ENCODE measurements at places on chromosomes 12 and 14. TPM values are rescaled to one million over a fixed set of nuclear protein-coding genes. Genes with fewer than 3 reads are reported as not detected.

PRH2 gene
- total RNA-seq, result not detected

VDR gene
- total RNA-seq, result 3.9 TPM

CELA1 gene
- total RNA-seq, result not detected

TCL1B gene
- not detected for total RNA-seq

TBX3 gene
- total RNA-seq, result 21.5 TPM

NGB gene
- total RNA-seq, result not detected

NTN4 gene
- 59.8 TPM for total RNA-seq

NID2 gene
- total RNA-seq, result 15.1 TPM

TEDC1 gene
- 48.6 TPM for total RNA-seq

CD27 gene
- total RNA-seq, result not detected

EPS8 gene
- 31.0 TPM for total RNA-seq

OTOGL gene
- 0.04 TPM for total RNA-seq

TAS2R30 gene
- not detected for total RNA-seq

INSM2 gene
- total RNA-seq, result 0.06 TPM

GLIPR1L1 gene
- total RNA-seq, result not detected

PTPN21 gene
- 9.7 TPM for total RNA-seq

ANAPC5 gene
- 97.1 TPM for total RNA-seq

KRT71 gene
- total RNA-seq, result not detected

FOXG1 gene
- 0.08 TPM for total RNA-seq

STYK1 gene
- total RNA-seq, result 0.28 TPM

OR10A7 gene
- total RNA-seq, result not detected

GALNT16 gene
- total RNA-seq, result 3.6 TPM

VPS33A gene
- 21.2 TPM for total RNA-seq

SERPINA10 gene
- total RNA-seq, result 0.06 TPM

IAPP gene
- total RNA-seq, result not detected

SGPP1 gene
- 13.9 TPM for total RNA-seq

ADAMTS20 gene
- not detected for total RNA-seq

HOXC11 gene
- total RNA-seq, result 0.36 TPM

C2CD5 gene
- total RNA-seq, result 13.5 TPM

PITPNM2 gene
- total RNA-seq, result 12.5 TPM

NTF3 gene
- total RNA-seq, result not detected

OR6C2 gene
- total RNA-seq, result not detected

HAL gene
- 0.10 TPM for total RNA-seq

OTX2 gene
- not detected for total RNA-seq

TMEM179 gene
- 0.10 TPM for total RNA-seq

MSI1 gene
- 1.3 TPM for total RNA-seq

TUNAR gene
- total RNA-seq, result not detected

TMEM229B gene
- total RNA-seq, result 0.24 TPM

OR11G2 gene
- not detected for total RNA-seq

MNAT1 gene
- 43.4 TPM for total RNA-seq

TAS2R9 gene
- not detected for total RNA-seq

OASL gene
- total RNA-seq, result 3.5 TPM

TPH2 gene
- total RNA-seq, result not detected

TBX5 gene
- not detected for total RNA-seq

GNB3 gene
- 1.9 TPM for total RNA-seq

KRT77 gene
- total RNA-seq, result not detected

PLEKHG7 gene
- total RNA-seq, result not detected

TTC9 gene
- total RNA-seq, result 1.7 TPM

CCDC175 gene
- total RNA-seq, result not detected

BICD1 gene
- 19.7 TPM for total RNA-seq

SERPINA1 gene
- total RNA-seq, result 0.92 TPM

VSIG10 gene
- 21.6 TPM for total RNA-seq

RASSF8 gene
- total RNA-seq, result 10.4 TPM

TBC1D30 gene
- 2.5 TPM for total RNA-seq
